ENCODE measurements at places on chromosomes 16 and 17.

DNA sequence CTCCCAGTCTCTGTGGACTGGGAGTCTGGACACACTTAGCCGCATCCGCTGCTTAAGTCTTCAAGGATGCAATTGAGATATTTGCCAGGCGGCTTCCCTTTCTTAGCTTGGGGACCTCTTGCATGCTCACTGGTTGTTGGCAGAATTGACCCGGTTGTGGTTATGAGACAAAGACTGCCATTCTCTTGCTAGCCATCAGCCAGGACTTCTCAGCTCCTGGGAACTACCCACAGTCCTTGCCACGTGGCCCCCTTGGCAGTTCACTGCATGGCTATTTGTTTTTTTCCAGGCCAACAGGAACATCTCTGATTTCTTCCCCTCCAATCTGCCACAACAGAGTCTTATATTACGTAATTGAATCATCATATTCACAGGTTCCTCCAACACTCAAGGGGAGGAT is 25.5 kb downstream of the CACNG4 start:
- no peak for DNase-seq

- no peak for DNase-seq
Observed at GRCh38 chr17:48440669-48441068, 10.7 kb upstream of the SKAP1 start.

DNA sequence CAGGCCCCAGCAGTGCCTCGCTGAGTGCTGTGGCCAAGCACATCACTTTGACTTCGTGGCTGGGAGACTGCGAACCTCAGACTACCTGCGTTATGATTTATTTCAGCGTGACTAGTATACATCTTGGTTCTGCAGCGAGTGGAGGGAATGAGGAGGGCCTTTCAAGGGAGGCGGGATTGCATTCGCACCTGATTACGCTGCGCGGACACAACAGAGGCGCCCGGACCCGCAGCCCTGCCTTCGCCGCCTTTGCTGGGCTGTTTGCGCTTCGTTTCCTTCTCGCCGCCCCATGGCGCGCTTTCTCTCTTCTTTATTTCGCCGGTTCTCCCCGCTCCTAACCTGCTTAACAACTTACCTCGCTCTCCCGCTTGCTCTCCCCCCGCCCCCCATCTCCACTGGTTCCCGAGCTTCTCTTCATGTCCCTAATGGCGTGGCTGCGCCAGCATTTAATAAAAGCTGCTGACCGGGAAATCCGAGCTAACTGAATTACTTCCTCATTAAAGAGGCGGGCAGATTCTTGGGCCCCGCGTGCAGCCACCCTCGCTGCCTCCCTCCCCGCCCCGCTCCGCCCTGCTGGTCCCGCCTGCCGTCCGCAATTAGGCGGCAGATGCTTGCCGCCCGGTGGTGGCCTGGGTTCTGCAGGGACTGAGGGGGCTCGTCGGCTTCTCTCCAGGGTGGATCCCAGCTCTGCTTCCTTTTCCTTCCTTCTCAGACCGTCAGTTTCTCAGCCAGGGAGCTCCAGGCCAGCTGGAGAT is 257.6 kb upstream of the SDK2 start:
- no peak for DNase-seq

GRCh38 chr16:87425941-87426340 is 33.8 kb downstream of the MAP1LC3B start:
- DNase-seq: no peak

GRCh38 chr17:35449371-35449931 is 885 bp upstream of the SLFN13 start:
- no peak for DNase-seq

GRCh38 chr16:832652-833336 is 32.3 kb upstream of the GNG13 start:
- no peak for DNase-seq

- no peak for DNase-seq
Observed at GRCh38 chr16:87060034-87060986, 256.9 kb downstream of the C16orf95 start.

- no peak for DNase-seq
Observed at GRCh38 chr16:72234387-72234786, 62.4 kb upstream of the PMFBP1 start.
